ENCODE measurements at places on chromosomes 1 and 21.

DNA sequence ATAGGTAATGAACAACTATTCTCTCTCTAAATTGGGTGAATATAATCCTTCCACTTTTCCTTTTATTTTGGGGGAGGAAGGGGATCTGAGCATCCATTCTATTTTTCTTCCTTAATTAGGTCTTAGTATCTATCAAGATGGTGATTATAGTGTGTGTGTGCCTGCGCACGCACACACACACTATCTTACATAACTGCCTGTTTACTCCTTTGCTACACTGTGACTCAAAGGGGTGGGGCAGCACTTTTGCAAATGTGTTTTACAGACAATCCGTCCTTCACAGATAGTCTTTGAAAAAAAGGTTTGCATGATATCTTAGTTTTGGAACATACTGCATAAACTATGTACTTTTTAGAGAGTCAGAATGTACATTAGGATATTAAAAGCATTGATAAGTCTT is 191.5 kb downstream of the SDCCAG8 start:
- DNase-seq = no peak

DNA sequence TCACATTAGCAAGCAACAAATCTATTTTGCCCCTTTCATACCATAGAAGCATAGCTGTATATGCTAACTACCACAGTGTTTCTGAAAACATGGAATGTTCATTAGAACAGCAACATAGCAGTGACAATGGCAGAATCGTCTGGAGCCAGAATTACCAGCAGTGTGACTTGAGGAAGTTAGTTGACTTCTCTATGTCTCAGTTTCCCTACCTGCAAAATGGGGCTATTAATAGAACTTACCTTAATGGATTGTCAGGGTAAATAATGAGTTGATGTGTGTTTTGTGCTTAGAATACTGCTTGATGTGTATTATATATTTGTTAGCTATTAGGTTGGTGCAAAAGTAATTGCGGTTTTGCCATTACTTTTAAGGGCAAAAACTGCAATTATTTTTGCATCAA is 14.8 kb upstream of the GJA9 start:
- no peak for DNase-seq

- DNase-seq = no peak
Measured at GRCh38 chr21:44304011-44304616, 4.3 kb downstream of the PFKL start.

DNA sequence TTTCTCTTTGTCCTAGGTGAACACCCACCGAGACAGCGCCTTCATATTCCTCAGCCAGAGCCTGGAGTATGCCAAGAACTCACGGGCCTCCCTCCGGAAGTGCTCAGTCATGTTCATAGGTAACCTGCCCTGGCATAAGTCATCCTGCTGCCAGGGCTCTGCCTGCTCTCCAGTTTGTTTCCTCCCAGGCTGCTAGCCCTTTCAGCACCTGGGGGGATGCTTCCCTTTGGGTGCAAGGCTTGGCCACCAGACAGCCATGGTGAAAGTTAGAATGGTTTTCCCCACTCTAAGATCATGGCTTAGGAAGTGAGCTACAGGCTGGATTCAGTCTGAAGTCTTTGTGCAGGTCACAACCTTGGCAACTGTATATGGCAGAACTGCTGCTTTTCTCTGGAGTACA is 9.2 kb upstream of the TTC4 start:
- DNase-seq = no peak

GRCh38 chr1:172323686-172324085 is 96.8 kb upstream of the C1orf105 start:
- no peak for DNase-seq

DNA sequence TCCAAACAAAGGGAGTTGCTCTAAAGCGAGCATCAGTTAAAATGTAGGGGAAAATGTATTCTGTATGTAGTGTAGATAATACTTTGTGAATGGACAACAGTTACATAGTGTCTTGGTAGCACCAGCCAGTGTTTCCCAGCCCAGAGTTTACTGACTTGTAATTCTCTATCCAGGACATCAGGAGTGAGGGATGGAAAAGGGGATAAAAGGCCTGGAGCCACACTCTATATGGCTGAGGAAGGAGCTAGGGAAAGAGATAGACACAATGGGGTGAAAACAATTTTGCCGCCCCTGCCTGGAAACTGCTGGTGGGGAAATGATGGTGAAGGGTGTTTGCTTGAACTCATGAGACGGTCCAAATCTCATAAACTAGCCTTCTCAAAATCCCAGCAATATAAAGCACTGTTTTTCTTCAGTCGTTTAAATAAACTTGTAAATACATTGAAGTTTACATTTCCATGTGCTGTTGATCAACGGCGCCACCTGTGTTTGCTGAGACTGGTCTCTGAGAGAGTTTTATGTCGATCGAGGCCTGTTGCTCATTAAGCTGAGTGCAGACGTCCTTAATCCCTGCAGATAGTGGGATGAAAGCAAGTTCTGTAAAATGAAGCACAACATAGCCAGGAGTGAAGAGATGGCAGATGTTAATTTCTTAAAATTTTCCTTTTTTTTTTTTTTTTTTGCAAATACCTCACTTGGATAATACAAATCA is 27.9 kb upstream of the AGO1 start:
- no peak for DNase-seq

DNA sequence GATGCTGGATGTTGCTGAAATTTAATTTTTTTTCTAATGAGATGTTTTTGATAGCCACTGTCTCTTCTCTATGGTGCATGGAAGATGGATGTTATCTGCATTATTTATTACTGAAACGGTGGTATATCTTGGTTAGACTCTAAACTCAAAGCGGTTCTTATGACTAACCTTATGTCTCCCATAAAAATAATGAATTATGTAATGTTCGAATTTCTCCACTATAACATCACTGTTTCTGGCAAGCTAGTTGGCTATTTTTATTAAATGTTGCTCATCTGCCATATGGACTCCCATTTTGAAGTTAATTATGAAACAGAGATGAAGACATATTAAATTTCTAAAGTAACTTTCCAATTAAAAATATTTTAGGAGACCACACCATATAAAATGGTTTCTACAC is 808.6 kb upstream of the ADGRL4 start:
- no peak for DNase-seq

DNA sequence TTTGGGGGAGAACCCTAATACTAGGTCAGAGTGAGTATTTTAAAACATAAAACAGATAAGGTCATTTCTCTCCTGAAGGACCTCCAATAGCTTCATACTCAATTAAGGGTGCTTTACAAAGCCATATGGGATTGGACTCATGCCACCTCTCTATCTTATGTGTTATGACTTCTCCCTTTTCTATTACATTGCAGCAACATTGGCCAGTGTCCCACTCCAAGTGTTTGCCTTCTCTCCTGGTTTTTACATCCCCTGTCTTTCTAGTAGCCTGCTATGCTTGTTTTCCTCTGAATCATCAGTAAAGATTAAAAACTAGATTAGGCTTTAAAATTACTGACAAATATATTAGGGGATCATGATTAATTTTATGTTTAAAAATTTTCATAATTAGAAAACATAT is 66.6 kb downstream of the SCMH1 start:
- no peak for DNase-seq

- no peak for DNase-seq
Measured at GRCh38 chr1:109105881-109106280, 8.0 kb upstream of the ELAPOR1 start.

DNA sequence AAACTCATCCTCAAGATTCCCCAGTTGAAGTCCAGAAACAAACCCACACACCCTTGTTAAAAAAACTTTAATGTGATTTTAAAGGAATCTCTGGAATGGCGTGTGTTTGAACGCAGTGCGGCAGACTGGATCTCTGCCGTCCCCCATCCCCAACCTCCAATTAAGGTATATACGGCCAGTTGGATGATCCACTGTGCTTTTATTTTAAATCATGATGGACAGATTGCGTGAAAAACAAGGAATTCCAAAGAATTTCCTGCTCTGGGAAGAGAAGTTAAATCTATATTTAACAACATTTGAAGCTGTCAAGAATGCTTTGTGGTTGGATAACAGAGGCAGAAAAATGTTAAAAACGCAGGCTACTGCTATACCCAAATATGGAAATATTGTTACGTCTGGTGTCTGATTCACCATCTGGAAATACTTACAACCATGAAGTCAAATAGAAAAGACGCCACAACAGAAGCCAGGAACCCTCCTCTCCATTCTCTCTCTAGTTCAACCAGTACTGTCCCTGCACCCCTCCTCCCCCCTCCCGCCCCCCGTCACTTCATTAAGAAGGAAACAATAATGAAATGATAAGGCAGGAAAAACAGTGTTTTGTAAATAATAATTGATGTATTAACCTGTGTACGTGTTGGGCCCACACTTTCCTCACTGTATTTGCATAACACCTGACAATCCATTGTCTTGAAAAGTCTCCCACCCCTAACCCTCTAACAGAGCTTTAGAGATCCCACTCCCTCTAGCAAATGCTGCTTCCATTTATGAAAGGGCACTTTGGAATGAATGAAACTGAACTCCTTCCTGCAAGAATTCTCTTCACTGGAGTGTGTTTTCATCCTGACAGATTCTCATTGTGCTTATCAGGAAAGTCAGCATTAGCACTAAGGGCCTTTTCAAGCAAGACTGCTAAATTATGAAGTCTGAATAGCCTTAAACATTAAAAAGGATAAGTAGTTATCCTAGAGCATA is 2.0 kb upstream of the CCN1 start:
- DNase-seq = no peak

DNA sequence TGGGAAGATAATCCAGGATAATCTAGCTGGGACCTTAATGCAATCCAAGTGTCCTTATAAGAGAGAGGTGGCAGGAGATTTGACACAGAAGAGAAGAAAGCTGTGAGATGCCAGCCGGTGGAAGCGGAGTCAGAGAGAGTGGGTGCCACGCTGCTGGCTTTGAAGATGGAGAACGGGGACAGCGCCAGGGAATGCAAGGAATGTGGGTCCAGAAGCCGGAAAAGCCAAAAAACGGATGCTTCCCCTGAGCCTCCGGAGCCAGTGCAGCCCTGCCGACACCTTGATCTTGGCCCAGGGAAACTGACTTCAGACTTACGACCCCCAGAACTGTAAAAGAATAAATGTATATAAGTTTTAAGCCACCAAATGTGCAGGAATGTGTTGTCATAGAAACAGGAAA is 152.6 kb downstream of the ZNF281 start:
- no peak for DNase-seq

DNA sequence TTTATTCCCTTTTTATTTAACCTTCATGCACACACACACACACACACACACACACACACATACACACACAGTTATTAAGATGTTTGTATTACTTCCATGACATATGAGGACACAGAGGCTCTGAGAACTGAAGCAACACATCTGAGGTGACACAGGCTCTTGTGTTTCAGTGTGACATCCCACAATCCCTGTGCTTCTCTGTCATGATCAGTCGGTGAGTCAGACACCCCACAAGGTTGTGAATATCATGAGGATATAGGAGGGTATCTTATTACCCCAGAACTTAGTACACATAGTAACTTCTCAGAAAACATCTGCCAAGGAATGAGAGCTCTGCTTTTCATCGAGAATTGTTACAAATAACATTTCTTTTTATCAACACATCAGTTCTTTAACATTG is 459.3 kb downstream of the PLPP3 start:
- DNase-seq = no peak

GRCh38 chr1:226433341-226433720 is 25.4 kb upstream of the PARP1 start:
- no peak for DNase-seq

DNA sequence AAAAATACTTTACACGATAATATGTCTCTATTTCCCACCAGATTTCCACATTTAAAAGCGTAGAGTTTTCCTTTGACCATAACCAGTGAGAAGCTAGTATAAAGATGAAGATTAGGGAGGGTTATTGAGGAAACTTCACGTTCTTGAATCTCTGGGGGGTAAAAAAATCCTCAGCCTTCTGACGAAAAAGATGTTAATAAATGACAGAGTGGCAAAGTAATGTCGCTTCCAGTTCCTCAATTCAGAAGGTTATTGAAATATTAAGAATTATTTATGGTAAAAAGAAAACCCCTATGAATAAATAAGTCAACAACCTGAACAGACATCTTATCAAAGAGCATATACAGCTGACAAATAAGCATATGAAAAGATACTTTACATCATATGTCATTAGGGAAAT is 241.0 kb downstream of the GPATCH2 start:
- DNase-seq = no peak

GRCh38 chr1:26907071-26907917 is 6.5 kb downstream of the NR0B2 start:
- peak; percentile 42 for DNase-seq

- DNase-seq = no peak
Measured at GRCh38 chr1:33157131-33157530, 24.7 kb downstream of the TRIM62 start.

Data from LoVo (cell line).